ENCODE measurements at places on chromosomes 11 and 22.

DNA sequence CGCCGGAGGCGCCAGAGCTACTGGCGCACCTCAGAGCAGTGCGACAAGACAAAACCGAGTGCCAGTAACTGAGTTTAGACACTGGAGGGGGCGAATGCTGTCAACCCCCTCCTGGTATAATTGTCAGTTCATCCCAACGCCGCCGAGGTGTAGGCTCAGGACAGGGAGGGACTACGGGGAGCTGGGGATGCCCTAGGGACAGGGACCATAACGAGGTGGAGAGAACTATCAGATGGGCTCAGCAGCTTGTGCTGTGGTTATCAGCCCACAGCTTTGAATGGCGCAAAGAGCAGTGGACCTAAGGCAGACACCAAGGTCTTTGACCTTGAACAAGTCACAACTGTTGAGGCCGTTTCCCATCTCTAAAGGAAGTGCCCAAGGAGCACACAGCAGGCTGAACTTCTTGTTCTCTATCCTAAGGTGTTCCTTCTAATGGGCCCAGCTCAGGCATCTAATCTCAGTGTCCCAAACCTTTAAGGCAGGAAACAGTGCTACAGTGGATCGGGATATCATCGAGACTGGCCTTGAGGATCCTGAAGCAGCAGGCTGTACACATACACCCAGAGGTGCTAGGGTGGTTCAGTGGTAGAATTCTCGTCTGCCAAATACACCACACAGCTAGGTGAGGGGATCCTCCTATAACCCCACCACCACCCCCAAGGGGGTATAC lies 958 bp upstream of the TUT1 start:
- no peak for DNase-seq

DNA sequence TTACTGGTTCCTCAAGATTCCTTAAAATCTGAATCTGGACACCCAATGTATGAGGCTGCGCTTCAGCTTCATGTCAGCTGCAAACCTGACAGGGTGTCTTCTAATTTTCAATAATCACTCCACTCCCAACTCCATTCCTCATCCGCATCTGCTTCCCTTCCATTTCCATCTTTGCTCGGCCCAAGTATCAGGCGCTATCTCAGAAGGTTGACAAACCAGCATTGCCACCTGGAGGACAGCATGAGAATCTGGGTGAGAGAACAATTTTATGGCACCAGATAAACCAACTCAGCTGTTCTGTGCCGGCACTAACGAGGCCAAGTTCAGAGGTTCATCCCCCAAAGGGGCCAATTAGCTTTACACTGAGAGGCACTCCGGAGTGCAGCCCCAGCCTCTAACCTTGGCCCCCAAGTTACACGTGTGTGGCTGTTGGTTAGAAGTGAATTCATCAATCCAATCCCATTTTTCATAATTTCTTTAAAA lies 79.1 kb upstream of the LMO2 start:
- peak; percentile 64 for DNase-seq

DNA sequence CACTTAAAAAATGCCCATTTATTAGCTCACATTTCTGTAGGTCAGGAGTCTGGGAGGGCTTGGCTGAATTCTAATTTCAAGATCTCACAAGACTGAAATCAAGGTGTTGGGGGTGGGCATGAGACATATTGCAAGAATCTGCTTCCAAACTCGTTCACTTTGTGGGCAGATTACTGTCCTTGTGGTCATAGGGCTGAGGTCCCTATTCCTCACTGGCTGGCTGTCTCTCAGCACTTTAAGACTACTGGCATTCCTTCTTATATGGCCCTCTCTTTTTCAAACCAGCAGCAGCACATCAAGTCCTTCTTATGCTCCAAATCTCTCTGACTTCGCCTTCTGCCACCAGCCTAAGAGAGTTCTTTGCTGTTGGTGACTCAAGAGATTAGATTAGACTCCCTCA lies 27.8 kb upstream of the MYOD1 start:
- no peak for DNase-seq

- no peak for DNase-seq
These were observed 16.4 kb downstream of the CSNK2A3 start for GRCh38 chr11:11336664-11337063.

DNA sequence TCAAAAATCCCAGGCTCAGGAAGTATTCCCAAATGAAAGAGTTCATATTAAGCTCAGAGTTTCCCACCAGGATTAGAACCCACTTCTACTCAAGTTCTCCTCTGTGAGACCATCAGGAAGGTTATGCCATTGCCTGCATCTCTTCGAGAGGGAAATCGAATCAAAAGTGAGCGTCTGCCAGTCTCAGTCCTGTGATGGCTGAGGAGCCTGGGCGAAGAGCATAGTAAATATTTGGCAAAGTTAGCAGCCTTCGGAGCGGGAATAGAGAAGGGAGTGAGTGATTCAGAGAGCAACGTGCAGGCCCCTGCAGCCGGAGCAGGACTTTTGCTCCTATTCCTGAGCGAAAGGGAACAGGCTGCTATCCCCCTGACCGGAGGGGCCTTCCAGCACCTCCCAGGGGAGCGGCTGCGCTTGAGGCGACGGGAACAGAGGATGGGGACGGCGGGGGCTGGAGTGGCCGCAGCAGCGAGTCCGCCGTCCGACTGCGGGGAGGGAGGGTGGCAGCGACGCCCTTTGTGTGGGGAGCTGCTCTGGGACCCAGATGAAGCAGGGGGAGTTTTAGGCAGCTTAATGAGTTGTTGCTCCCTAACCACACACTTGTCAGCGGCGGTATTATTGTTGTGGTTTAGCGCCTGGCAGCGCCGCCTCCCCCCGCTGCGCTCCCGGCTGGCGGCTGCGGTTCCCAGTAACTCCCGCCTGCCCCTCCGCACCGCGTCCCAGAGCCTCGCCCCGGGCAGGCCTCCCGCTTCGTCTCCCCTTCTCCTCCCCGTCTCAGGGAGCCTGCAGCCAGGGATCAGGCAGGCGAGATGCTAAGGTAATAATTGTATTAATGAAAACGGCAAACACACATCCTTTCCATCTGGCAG lies 21.7 kb upstream of the NRGN start:
- DNase-seq: peak; percentile 30

- no peak for DNase-seq
These were observed 144.9 kb upstream of the NECTIN1 start for GRCh38 chr11:119873761-119874421.

GRCh38 chr22:24789516-24789915 lies 15.0 kb upstream of the PIWIL3 start:
- DNase-seq: no peak

DNA sequence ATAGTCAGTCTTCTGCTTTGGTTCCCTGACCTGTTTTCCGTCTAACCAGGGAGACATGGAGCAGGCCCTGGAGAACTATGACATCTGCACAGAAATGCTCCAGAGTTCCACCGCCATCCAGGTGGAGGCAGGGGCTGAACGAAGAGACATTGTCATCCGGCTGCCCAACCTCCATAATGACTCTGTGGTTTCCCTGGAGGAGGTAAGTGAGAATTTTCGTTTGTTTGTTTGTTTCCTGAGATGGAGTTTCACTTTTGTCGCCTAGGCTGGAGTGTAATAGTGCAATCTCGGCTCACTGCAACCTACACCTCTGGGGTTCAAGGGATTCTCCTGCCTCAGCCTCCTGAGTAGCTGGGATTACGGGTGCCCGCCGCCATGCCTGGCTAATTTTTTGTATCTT lies 52.9 kb downstream of the CABIN1 start:
- DNase-seq: no peak

GRCh38 chr11:26193694-26194365 lies 138.1 kb upstream of the ANO3 start:
- DNase-seq: no peak

Data from urothelium cell line (cell line).